ENCODE measurements at places on chromosomes 3 and 15.

GRCh38 chr15:36039996-36040572 lies 494.1 kb upstream of the DPH6 start:
- DNase-seq: no peak

DNA sequence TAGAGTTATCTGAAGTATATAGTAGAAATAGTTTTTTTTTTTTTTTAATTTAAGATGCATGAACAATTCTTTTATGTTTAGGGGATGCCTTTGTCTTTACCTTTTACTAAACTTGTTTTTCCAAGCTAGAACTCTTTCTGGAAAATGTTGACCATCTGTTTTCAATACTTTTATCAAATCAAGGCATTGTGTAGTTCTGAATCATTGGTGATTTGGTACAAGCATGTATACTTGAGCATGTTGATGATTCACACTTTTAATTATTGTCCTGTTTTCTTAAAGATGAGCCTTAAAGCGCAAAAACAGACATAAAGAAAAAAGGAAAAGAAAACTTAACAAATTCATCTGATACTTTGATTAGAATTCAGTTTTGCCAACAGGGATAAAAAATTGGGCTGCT lies 28.3 kb downstream of the PDCD6IP start:
- DNase-seq: no peak

- no peak for DNase-seq
Observed at GRCh38 chr3:171620825-171621434, 160.7 kb upstream of the TNIK start.

- DNase-seq: no peak
Observed at GRCh38 chr3:127031845-127032244, 48.9 kb downstream of the PLXNA1 start.

DNA sequence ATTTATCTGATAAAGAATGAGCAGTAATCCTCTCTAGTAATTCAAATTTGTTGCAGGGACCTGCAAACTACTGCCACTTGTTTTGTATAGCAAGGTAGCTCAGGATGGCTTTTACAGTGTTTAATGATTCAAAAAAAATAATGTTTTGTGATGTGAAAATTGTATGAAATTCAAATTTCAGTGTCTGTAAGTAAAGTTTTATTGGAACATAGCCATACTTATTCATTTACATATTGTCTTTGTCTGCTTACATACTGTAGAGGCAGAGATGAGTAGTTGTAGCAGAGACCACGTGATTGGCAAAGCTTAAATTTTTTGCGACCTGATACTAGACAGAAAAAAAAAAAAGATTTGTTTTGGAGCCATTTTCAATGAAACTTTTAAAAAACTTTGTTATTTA lies 6.5 kb upstream of the UTS2B start:
- DNase-seq: no peak

DNA sequence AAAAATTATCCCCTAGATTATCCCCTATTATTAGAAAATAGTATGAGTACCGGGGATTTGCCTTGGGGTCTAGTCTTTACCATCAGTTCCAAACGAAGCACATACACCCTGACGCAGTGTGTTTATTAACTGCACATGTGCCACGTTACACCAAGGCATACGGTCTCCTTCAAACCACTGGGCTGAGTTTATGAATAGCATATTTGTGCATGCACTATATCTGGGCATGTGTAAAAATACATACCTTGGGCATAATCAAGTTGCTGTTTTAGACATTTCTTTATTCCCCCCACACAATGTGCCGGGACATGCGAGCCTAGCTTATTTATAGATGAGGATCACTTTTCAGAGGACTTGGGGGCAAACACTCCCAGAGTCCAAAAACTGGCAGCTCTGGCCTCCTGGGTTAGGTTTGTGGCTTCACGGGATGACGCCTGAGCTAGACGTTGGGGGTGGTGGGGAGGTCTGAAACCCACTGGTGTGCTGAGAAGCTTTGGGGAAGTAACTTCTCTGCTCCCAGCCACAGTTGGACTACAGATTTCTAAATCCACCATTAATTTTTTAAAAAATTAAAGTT lies 16.2 kb downstream of the IGDCC4 start:
- no peak for DNase-seq

- no peak for DNase-seq
Observed at GRCh38 chr3:9167222-9167621, 82.2 kb downstream of the SRGAP3 start.

- DNase-seq: no peak
Observed at GRCh38 chr3:16513141-16514020, at the start of gene RFTN1. Gene RFTN1 (minus strand): TSS chr3:16513699. CDS start chr3:16493869, 19,830 bp downstream.

DNA sequence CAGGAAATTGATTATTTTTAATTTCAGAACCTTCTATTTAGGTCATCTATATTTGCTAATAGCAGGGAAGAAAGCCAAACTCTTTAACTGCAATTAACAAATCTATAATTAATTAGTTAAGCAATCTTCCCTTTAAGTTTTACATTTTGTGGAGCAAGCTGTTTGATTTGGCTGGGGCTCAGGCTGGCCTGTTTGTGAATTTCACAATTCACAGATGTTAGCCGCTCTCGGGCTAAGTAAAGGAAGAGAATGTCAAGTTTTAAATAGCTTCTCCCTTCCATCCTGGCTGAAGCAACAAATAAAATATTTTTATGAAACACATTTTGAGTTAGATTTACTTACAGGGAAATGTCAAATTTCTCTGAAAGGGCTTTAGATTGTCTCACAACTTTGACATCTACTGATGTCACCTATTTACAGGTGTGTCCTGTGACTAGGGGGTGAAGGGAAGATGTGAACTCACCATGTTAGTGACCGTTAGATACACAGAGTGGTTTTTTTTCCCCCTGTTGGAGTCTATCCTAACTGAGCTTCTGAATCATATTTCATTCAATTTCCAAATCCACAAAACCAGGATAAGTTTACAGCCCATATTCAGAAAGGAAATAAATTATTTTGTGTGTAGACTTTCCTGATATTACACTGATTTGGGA lies 1.3 kb upstream of the TP63 start:
- DNase-seq: no peak

DNA sequence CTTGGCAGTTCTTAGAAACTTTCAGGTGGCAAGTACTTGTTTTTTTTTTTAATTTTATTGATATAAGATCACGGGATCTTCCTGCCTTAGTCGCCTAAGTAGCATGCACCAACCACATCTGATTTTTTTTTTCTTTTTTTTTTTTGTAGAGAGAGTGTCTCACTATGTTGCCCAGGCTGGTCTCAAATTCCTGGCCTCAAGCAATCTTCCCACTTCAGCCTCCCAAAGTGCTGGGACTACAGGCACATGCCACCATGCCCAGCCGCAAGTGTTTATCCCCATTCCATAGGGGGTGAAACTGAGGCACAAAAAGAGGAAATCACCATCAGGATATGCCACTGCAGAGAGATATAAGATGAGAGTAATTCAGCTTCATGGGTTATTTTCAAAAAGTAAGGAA lies 102.9 kb downstream of the IGF2BP2 start:
- DNase-seq: no peak

DNA sequence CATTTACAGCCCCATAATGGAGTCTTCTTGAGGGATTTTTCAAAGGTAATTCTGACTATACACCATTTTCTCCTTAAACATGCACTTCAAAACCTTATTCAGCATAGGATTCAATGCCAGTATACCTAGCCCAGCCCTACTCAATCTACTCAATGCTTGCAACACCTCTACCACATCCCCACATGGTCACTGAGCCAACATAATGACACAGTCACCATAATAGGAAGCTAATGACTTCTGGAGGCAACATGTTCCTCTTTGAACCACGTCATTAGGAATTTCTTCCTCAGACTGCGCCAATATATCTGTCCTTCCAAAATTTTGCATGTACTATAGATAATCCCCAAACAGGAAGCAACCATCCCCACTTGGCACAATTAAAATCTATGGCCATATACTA lies 153.9 kb upstream of the SETMAR start:
- DNase-seq: no peak

DNA sequence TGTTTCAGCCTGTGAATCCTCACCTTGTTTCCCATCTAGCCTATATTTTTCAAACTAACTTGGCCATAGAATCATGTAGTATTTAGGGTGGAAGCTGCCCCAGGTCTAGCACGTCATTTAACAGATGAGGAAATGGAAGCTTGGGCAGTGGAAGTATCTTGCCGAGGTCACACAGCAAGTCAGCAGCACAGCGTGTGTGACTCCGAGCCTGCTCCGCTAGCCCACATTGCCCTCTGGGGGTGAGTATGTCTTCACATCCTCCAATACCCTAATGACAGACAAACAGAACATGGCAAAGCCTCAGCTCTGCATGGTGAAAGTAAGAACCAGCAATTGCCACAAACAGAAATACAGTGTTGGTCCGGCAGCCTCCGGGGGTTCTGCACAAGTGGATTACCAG lies 2.2 kb upstream of the CCR5 start:
- DNase-seq: peak; percentile 55

DNA sequence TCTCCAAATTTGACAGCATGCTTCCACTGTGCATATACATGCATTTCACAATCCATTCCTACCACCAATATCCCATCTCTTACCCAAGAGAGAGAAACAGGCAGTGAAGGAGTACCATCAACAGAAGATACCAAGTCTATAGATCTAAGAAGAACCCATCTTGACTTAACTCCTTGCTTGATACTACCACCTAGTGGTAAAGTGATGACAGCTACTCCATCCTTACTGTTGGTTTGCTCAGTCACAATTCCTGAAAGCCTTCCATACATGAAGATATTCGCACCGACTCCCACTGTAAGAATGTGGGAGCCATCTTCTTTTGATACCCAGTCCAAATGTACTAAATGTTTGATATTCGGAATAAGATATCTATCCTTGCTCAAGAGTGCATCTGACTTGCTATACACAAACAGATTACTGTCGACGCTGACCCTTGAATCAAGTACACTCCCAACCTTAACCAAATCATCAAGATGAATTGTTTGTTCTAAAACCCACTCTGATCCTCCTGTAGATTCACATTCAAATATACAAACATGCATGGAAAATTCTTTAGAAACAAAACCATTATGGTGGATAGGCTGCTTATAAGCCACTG lies 123.1 kb downstream of the DMXL2 start:
- no peak for DNase-seq

GRCh38 chr3:194328053-194328657 lies 23.0 kb downstream of the CPN2 start:
- DNase-seq: no peak

- DNase-seq: no peak
Observed at GRCh38 chr15:66641485-66642315, 60.3 kb upstream of the SMAD6 start.

- no peak for DNase-seq
Observed at GRCh38 chr3:168455814-168456213, 360.1 kb upstream of the GOLIM4 start.

GRCh38 chr3:5458526-5458925 lies 271.0 kb downstream of the EDEM1 start:
- DNase-seq: no peak

GRCh38 chr3:50557915-50558314 lies 9.6 kb downstream of the C3orf18 start:
- no peak for DNase-seq

GRCh38 chr3:55947406-55947805 lies 460.3 kb upstream of the WNT5A start:
- no peak for DNase-seq

DNA sequence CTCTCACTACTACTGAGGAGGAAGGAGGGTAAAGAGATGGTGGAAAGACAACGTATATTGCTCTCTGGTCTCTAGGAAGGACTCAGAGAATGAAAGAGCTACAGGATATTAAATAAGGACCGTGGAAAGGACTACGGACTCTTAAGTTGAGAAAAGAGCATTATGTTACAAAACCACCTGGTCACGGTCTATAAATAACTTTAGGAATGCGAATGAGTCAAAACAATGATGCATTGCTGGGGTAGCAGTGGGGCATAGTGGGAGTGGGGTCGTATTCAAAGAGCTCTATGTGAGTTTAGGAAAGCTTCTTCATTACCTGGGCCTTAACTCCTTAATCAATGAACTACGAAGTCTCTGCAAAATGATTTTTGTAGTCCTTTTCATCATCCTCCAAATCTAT lies 295.7 kb upstream of the SOX14 start:
- DNase-seq: no peak

- DNase-seq: no peak
Observed at GRCh38 chr3:146087116-146087515, 73.9 kb downstream of the PLOD2 start.

- DNase-seq: no peak
Observed at GRCh38 chr3:38120693-38121450, 16.1 kb downstream of the ACAA1 start.

DNA sequence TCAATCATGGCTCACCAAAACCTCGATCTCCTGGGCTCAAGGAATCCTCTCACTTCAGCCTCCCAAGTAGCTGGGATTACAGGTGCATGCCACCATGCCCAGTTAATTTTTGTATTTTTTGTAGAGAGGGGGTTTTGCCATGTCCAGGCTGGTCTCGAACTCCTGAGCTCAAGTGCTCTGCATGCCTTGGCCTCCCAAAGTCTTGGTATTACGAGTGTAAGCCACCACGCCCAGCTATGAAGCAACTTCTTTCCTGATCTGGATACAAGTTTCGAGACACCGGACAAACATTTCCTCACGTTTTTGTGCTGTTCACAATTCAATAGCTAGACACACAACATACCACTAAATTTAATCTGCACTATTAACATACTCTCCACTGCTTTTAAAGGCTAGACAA lies 3.4 kb upstream of the SYNM start:
- DNase-seq: no peak

- DNase-seq: no peak
Observed at GRCh38 chr3:64265646-64266045, 40.4 kb upstream of the PRICKLE2 start.

DNA sequence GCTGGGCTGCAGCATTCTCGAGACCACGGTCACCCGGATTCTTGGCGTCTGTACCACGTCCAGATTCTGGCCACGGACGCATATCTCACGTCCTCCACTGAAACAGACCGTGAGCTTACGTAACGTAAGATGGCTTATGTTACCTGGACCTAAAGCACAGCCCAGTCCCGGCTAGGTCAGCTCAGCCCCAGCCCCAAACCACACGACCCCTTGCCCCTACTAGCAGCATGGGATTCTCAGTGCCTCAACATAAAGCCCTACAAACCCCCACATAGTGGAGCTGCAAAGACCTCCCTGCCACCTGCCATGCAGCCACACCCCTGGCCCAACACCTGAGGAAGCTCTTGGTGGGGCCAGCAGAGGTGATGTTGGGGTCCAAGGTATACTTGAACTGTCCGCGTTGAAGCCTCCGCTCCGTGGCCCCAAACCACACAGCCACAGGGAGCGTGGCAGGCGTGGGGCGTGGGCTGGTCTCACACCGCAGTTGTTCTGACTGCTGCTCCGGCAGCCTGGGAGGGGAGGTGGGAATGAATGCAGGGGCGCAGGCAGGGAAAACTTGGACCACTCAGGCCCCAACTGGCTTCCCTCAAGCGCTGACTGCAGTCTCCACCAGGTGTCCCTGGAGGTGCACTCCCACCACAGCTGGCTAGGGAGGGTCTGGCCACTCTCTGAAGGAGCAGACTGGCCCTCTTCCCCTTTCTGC lies 14.5 kb downstream of the PLXNB1 start:
- DNase-seq: no peak

All from stimulated activated CD8-positive, alpha-beta memory T cell treated with anti-CD3 and anti-CD28 coated beads, Interleukin-15, amount 100 ng/mL, for 4 hours (primary cell).